Femur (tissue), 1 donor: ENCODE measurements at places on chromosomes 7 and 10.

- no peak for DNase-seq
These were observed 39.3 kb upstream of the MKI67 start for GRCh38 chr10:128165536-128165935.

DNA sequence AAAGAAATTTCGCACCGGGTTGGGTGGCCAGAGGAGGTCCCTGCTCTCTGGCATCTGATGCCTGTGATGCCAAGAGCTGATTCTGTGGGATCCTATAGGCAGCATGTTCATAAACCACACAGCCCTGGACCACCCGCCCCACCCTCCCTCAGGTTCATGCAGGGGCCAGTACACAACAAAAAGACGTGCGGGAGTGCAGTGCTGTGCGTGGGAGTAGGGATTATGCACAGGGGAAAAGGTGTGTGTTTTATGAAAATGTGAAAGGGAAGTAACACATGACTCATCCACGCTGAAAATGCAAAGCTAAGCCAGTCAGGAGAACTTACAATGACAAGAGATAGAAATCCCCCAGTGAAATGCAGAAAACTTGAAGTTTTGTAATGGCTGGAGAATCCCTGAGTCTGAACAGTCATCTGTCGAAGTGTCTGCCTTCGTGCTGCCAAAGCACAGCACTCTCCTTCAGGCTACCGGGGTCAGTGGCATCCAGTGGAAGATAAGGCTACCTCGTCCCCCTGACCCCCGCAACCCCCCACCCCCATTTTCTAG is 1.1 kb downstream of the KIAA1217 start:
- DNase-seq, result peak; percentile 57

GRCh38 chr10:86316990-86317389 is 49.6 kb downstream of the GRID1 start:
- no peak for DNase-seq

DNA sequence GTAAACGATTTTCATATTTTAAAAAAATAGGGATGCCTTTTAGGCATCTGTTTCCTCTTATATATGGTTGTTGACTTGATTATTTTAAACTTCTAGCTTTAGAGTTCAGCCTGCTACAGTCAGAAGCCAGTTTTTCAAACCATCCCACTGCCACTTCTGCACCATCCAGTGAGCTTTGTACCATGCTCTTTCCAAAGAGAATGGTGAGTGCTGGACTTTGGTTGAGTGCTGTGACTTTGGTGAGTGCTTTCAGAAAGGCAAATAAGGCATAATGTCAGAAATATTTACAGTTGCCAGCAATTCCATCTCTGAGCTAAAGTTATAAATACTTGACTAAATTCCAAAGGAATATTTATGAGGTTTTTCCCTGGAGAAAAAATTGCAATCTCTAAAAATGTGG is 117.4 kb downstream of the IPMK start:
- no peak for DNase-seq

DNA sequence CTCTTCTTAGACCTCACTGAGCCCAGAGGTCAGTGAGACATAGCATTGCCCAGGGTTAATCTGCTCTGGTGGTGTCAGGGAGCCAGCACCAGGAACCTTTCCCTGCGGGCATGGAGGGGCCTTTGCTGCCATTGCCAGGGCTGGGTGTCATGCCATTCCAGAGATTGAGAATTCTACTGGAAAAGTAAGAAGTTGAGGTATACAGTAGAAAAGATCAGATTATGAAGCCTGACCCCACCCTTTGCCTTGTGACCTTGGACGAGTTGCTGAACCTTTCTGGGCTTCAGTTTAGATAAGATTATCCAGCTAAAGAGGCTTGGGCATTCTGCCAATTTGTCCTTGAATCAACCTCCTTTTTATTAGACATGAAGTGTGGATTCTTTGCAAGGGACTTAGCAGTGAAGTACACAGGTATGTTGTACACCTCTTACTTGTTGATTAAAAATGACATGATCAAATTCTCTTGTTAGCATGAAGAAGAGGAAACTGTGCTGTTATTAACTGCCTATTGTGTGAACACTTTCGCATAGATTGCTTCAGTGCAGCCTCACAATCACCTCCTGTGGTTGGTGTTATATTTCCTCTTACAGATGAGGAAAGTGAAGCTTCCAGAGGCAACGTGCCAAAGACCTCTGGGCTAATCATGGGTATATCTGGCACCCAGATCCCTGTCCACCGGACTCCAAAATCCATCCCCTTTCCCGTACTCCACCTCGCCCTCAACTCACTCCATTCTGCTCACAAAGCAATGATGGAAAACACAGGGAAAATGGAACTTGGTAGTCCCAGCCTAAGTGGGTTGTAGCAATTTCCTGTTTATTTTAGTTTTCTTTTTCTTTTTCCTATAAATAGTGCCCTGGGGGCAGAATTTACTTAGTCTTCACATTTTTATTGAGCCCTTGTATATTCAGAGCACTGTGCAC is 151.3 kb downstream of the CAMK1D start:
- DNase-seq, result no peak

DNA sequence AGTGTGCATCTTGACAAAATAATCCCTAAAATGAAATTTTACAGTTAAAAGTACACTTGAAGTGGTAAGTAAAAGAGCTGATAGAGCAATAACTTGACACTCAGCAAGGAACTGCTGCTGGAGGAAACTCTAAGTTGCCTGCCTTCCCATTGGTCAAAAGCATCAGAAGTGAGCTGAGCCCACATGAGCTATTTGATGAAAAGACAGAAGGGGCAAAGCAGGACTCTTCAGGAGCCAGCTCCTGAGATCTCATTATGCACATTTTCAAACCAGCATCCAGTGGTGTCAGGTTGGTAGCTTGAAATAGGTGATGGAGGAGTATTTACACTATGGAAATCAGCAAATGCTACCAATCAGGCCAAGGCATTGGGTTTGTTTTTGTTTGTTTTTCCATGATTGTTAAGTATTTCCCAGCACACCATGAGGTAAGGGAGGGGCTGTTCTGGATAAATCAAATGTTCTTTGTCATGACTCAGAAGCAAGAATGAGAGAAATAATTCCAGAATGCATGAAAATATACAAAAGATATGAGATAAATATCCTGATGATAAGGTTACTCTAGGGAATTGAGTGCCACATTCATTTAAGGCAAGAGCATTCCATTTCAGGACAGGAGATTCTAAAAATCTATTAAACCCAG is 316.6 kb downstream of the SNX13 start:
- DNase-seq, result no peak

DNA sequence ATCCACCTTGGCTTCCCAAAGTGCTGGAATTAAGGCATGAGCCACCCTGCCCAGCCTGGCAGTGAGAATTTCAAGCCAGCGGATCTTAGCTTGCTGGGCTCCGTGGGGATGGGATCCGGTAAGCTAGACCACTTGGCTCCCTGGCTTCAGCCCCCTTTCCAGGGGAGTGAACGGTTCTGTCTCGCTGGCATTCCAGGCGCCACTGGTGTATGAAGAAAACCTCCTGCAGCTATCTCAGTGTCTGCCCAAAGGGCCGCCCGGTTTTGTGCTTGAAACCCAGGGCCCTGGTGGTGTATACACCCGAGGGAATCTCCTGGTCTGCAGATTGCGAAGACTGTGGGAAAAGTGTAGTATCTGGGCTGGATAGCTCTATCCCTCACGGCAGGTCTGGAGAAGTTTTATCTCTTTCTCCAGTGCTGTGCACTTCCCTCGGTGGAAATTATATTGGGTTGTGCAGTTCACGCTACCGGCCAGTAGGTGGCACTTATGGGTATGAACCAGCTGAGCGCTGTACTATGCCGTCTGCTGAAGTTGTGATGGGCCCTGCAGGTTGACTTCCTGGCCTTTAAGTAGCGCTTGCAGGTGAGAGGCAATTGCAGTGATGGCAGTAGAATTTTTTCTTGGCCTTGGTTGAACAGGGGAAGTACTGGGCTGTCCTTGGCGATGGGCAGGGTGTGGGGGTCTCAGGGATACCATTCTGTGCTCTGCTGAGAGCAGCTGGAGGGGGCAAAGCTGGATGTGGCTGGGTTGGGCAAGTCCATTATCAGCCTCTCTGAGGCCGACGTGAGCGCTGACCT is 138.0 kb upstream of the MTPN start:
- no peak for DNase-seq

DNA sequence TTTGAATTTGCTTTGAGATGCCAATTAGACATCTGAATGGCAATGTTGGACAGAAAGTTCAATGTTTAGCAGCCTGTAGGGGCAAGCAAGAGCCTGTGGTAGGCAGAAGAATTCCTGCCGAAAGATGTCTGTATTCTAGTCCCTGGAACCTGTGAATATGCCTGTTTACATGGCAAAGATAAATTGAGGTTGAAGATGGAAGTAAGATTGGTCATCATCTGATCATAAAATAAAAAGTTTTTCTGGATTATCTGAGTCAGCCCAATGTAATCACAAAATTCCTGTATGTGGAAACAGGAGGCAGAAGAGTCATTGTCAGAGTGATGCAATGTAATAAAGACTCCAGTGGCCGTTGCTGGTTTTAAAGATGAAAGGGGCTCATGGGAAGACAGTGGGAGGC is 430.5 kb downstream of the MDFIC start:
- no peak for DNase-seq

- DNase-seq, result no peak
These were observed 13.5 kb downstream of the CCL26 start for GRCh38 chr7:75758491-75758890.

GRCh38 chr10:28533571-28534304 is 820 bp downstream of the WAC start:
- peak; percentile 81 for DNase-seq

DNA sequence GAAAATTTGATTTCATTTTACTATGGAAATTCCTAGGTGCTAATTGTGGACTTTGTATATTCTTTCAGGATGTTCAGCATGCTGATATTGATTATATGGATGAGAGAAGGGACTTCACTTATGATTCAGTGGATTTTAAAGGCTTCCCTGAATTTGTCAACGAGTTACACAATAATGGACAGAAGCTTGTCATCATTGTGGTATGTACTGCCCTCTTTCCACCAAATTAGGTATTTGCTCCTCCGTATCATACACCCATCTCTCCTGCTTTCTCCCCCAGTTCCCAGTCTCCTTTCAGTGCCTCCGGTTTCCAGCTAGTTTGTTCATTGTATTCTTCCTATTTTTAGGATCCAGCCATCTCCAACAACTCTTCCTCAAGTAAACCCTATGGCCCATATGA is 34.6 kb downstream of the MGAM start:
- DNase-seq, result no peak

- DNase-seq, result no peak
These were observed 5.3 kb downstream of the CALCR start for GRCh38 chr7:93569189-93569588.

DNA sequence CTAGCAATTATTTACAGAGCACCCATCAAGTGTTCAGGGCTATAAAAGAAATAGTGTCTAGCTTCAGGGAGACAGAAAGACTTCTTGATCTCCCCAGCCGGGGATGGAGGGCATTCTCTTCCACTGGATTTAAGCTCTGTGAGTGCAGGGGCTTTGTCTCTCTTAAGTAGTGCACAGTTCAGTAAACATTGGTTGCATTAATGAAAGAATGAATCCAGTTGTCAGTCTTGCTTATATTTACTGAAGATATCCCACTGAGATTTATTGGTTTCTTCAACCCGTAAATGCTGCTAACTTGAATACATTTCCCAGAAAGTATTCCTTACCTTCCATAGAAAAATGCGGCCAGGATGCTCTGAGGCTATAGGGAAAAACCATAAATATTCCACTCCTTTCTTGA is 41.9 kb downstream of the AUTS2 start:
- no peak for DNase-seq

GRCh38 chr10:122494833-122495232 is 33.5 kb downstream of the HTRA1 start:
- DNase-seq, result no peak

- no peak for DNase-seq
These were observed 70.0 kb upstream of the PCBD1 start for GRCh38 chr10:70958396-70958795.

- DNase-seq, result no peak
These were observed 163.4 kb downstream of the ATE1 start for GRCh38 chr10:121764233-121764942.

DNA sequence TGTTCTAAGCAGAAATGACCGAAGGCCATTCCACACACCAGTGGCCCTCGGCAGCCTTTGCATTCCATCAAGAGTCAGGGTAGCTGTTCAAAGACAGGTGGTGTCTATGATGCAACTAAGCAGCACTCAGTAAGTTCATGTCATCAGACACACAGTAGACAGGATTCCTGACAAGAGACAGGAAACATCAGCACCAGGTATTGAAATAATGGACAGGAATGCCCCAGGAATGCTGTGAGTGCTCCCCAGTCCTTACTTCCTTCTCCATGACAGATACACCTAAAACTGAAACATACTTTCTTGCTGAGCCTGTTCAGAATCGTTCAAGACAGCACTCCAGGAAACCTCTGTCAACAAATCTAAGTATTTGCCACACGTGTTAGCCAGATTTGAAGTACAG is 204.4 kb downstream of the TPST1 start:
- no peak for DNase-seq

DNA sequence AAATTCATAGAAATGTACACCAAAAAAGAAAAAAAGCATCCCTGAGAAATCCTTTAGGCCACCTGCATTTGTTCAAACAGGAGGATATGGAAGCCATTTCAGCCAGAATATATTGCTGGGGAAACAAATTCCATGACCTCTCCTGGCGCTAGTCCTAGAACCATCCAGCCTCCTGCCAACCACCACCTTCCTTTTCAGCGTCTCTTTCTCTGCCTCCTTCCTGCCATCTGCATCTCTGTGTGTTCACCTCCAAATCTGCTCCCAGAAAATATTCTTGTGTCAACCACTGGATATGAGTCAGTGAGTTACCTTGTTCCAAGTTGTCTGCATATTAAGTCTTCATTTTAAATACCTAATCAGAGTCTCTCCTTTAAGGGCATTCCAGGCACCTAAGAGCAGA is 50.6 kb upstream of the NPY start:
- peak; percentile 22 for DNase-seq

GRCh38 chr10:71293446-71294084 is 25.5 kb upstream of the SLC29A3 start:
- DNase-seq, result no peak

GRCh38 chr7:98399890-98400541 is 874 bp downstream of the BAIAP2L1 start:
- no peak for DNase-seq

DNA sequence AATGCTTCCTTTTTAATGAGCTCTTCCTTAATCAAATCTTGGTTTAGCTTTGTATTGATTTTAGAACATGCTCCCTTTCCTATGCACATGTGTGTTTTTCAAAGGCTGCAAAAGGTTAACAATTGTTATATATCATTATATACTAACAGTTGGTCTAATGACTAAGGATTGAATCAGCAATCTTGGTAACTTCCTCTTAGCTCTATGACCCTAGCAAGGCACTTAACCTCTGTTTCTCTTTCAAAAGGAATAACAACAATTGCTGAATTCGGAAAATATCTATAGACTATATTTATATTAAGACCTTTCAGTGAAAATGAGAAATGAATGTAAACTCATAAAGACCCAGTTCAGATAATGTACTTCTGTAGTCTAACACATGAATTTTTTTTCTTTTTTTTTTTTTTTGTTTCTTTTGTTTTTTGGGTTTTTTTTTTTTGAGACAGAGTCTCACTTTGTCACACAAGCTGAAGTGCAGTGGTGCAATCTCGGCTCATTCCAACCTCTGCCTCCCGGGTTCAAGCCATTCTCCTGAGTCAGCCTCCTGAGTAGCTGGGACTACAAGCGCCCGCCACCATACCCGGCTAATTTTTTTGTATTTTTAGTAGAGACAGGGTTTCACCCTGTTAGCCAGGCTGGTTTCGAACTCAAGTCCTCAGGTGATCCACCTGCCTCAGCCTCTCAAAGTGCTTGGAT is 48.8 kb downstream of the HOXA1 start:
- no peak for DNase-seq

GRCh38 chr7:5776894-5777660 is 4.4 kb downstream of the RNF216 start:
- no peak for DNase-seq
